ENCODE measurements at places on chromosomes 5 and 9.
A peak's percentile ranks its signal among the peaks of the same experiment; 100 is the strongest.

DNA sequence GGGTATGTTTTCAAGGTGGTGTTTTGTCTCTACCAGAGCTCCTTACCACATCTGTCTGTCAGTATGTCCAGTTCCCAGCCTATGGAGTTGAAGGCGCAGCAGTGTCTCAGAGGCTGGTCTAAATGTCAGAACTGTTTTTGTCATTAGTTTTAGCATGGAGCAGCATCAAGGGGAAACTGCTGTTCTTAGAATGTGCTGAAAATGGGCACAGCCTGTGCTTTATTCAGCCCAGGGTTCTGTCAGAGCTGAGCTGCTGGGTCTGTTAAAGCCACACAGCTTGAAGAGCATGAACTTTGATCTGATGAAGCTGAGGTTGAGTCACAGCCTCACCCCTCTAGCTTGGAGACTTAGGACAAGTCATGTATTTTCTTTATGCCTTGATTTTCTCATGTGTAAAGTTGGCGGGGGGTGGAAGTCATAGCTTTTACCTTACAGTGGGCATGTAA is 71.9 kb downstream of the RALGPS1 start:
- DNase-seq, result peak; percentile 6

DNA sequence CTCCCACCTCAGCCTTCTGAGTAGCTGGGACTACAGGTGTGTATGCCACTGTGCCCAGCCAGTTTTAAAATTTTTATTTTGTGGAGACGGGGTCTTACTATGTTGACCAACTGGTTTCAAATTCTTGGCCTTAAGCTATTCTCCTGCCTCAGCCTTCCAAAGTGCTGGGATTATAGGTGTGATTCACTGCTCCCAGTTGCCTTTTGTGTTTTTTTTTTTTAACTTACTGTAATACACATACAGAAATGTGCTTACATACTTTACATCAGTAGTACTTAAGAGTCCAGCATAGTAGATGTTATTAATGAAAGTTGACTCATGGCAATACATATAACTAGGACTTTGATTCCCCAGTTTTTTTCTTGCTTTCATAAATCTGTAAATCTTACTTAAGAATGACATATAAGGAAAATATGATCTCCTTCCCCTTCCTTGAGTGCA is 4.7 kb downstream of the MAN2A1 start:
- peak; percentile 57 for DNase-seq

GRCh38 chr5:77133061-77133758 is 46.1 kb upstream of the ZBED3 start:
- DNase-seq, result peak; percentile 97

DNA sequence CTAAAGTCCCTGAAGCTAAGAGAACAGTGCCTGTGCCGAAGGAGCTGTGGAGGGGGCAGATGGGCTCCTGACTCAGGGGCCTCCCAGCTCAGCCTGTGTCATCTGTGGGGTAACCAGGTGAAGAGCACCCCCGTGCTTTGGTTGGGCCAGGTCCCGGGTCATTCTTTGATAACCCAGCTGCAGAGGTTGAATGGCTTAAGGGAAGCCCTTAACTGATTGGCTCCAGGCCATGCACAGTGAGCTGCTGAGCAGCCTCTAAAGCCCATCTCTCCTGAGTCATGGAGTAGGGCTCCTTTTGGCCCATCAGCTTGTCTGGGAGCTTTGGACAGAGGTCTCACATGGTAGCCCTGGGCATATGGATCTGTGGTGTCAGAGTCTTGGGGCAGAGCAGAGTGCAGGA is 28.7 kb downstream of the COL27A1 start:
- DNase-seq, result peak; percentile 80

DNA sequence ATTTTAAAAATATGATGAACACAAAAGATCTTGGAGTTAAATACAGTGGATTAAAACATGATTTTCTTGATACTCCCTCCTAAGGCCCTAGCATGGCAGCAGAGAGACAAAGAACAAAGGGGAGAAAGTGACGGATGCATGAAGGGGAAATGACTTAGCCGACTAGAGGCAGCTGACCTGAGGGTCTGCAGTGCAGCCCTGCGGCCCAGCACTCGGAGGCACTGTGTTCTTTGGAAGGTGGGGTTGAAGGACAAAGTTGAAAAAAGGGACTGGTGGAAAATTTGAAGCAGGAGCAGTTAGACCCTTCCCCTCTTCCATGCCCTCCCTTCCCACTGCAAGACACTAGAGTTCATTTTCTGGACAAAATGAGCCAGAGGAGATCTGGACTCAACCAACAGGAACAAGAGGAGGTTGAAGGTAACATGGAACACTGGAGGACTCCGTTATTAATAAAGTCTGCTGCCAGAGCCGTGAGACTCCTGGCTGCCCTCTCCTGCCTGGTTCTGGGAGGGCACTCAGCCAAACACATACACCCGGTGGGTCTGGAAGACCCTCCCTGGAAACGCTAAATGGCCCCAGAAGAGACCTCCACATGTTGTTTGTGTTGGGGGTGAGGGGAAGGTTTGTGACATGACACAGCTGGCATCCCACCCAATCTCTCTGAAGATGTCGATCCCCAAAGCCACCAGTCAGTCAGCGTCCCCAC is 98.1 kb downstream of the JMY start:
- no peak for DNase-seq

- DNase-seq, result no peak
Measured at GRCh38 chr9:129624947-129625346, 1.0 kb upstream of the NTMT1 start.

GRCh38 chr9:18347386-18348082 is 126.4 kb upstream of the ADAMTSL1 start:
- DNase-seq, result peak; percentile 62

DNA sequence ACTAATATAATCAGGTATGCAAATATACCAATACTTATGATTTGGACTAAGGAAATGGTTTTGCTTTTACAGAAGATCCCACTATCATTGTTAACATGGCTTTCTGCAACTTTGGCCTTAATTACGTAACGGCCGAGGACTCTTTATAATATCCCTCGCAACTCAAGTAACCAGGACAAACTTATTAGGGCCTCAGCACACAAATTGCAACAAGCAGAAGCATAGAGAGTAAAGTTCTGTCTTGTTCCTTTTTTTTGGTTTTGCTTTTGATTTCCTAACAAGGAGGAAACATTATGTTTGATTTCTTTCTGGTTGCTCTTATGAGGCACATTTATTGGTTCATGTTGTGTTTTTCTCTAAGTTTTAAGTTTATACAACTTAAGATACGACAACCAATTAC is 60.4 kb downstream of the RORB start:
- no peak for DNase-seq

- DNase-seq, result peak; percentile 85
Measured at GRCh38 chr5:173324115-173325001, 3.9 kb downstream of the STC2 start.

- DNase-seq, result no peak
Measured at GRCh38 chr5:181105391-181106025, 25.5 kb downstream of the OR2V1 start.

- DNase-seq, result peak; percentile 92
Measured at GRCh38 chr9:95107001-95107749, 210.3 kb downstream of the FANCC start.

GRCh38 chr5:111072949-111073682 is 1.6 kb downstream of the TSLP start:
- DNase-seq, result peak; percentile 28

DNA sequence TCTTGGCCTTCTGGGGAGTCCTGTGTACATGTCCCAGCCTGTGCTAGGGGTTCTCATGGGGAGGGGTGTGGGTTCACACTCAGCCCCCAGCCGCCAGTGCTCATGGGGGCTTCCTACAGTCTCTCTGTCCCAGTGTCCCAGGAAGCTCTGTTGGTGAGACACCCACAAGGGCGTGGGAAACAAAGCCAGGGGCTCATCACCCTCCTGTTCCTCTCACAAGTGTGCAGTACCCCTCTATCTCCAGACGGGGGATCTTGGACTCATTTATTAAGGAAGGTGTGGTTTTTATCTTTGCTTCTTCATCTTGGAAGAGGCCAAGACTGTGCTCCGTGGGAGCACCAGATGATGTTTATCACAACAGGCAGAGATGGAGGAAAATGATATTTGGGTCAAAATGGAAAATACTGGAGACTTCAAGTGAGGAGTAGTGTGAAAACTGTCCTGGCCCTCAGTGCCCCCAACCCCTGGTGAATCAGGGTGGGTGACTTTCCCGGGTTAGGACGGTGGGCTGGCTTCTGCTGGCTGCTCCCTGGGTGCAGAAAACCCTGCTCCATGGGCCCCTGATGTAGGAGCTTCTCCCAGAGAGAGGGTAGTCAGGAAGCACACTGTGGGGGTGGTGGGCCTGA is 15.2 kb downstream of the TMEM171 start:
- DNase-seq, result peak; percentile 61

- DNase-seq, result no peak
Measured at GRCh38 chr5:93402451-93402850, 178.6 kb downstream of the NR2F1-AS1 start.

DNA sequence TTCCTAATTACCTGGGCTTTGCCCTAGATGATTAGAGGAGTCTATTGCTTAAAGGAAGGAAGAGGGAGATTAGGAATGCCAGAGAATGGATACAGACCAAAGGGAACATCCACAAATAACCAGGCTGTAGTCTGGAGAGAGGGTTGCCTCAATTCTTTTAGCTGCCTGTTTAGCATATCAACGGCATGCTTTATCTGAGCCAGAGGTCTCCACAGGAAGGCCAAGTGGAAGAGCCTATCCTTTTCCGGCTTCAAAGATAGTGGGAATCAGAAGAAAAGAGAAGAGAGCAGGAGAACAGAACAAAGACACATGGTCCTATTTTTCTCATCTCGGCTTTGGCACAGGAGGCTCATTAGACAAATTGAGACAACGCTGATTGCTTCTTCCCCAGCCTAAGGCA is 142.4 kb downstream of the NMUR2 start:
- DNase-seq, result no peak

DNA sequence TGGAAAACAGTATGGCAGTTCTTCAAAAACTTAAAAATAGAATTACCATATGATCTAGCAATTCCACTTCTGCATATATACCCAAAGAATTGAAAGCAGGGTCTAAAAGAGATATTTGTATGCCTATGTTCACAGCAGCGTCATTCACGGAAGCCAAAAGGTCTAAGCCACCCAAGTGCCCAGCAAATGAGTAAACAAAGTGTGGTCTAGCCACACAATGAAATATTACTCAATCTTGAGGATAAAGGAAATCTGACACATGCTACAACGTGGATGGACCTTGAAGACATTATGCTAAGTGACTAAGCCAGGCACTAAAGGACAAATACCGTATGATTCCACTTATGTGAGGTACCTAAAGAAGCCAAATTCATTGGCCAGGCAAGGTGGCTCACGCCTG is 11.1 kb upstream of the MED27 start:
- DNase-seq, result no peak

DNA sequence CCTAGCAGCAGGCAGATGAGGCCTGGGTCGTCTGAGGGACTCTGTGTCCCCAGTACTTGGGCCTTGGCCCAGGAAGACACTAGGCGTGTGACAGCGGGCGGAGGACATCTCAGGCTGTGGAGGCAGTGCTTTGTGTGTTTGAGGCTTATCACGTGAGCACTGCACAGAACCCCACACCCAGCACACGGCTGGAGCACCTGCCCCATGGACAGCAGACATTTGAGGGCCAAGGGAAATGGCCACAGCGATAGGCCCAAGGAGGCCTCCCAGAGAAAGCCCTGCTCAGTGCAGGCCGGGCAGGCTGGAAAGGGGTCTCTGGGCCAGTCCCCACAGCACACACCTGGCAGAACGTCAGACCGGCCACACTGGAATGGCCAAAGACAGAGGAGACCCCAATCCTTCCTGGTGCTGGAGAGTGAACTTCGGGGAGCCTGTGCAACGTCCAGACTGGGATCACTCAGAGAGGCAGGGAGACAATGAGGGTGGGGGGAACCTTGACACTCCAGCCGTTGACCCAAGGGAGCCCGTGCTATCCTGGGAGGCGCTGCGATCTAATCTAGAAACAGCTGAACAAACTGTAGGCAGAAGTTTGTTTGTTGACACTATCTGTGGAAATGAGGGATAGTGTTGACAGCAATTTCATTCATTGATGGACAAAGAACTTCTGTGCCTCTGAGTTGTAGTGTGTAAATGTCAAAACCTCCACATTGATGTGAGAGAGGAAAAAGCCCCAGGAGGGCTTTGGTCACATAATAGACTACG is 19.6 kb upstream of the FLT4 start:
- DNase-seq, result no peak

GRCh38 chr5:129135633-129136032 is 41.1 kb downstream of the ISOC1 start:
- DNase-seq, result no peak

DNA sequence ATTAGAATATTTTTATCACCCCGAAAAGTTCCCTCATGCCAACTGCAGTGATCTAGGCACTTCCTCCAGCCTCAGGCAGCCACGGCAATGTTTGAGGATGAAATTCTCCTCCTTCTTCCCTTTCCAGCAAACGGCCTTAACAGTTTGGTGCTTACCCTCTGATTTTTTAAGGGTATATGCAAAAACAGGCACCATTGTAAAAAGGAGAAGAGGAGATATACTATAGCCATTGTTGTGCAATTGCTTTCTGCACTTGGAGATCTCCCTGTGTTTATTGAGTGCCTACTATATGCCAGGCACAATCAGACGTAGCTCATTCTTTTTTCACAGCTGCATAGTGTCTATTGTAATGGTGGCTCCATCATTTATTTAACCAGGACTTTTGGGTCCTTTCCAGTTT is 29.4 kb downstream of the GSN start:
- no peak for DNase-seq

DNA sequence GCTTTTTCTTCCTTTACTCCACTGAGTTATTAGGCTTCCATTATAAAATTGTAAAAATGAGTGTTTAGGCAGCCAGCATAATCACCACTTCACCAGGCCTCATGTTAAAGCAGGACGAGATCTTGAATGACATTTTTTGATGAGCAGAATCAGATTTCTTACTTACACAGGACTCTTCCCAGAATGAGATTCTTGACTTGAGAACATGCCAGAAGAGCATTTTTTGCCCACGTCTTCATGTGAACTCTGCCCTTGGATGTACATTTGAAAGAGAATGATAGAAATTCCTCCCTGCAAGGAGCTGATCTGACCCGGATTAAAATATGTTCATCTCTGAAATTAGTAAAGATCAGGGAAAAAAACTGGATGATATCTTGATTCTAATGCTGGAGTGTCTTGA is 212.1 kb upstream of the ADRA1B start:
- DNase-seq, result peak; percentile 54

GRCh38 chr5:6583049-6583880 is 49.6 kb downstream of the NSUN2 start:
- peak; percentile 33 for DNase-seq

DNA sequence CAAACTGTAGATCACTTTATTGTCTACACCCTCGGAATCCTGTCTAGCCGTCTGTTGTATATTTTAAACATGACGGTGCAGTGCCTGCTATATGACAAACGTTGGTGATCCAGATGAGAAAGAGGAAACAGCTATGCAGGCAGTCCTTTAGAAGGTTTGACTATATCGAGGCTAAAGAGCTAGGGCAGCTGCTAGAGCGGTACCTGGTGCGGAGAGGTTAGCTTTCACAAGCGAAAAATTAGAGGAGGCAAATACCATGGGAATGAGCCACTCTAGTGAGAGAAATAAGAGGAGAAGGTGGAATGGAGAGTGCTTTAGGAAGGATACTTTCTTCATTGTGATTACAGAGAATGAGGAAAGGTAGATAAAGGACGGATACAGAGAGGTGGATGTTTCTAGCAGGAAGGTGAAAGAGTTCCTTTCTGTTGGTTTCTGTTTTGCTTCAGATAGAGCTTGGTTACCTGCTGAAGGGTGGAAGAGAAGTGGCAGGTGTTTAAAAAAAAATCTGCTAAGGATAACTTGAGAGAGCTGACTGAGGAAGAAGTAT is 959 bp upstream of the FBXL17 start:
- no peak for DNase-seq

Measured in EH (cell line).